ENCODE measurements at places on chromosomes 2 and 18.

DNA sequence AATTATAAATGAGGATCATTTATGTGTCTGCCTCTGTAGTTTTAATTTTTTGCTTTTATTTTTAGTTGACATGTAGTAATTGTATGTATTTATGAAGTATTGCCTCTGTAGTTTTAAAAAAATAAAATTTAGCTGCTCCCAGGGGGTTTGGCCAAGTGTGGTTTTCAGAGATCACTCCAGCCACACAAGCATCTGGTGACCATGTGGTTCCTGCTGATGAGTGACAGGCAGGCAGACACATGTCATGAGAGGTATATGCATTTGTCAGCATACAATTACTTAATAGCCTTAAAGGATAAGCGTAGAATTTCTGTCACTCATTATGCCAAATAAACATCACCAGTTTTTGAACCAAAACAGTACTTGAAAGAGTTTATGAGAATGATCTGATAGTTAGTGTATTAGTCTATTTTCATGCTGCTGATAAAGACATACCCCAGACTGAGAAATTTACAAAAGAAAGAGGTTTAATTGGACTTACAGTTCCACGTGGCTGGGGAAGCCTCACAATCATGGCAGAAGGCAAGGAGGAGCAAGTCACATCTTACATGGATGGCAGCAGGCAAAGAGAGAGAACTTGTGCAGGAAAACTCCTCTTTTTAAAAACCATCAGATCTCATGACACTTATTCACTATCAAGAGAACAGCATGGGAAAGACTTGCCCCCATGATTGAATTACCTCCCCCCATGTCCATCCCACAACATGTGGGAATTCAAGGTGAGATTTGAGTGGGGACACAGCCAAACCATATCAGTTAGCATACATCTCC is 29.6 kb downstream of the MREG start:
- no peak for DNase-seq

- DNase-seq, result no peak
These were observed 77.4 kb upstream of the GCFC2 start for GRCh38 chr2:75788154-75788553.

DNA sequence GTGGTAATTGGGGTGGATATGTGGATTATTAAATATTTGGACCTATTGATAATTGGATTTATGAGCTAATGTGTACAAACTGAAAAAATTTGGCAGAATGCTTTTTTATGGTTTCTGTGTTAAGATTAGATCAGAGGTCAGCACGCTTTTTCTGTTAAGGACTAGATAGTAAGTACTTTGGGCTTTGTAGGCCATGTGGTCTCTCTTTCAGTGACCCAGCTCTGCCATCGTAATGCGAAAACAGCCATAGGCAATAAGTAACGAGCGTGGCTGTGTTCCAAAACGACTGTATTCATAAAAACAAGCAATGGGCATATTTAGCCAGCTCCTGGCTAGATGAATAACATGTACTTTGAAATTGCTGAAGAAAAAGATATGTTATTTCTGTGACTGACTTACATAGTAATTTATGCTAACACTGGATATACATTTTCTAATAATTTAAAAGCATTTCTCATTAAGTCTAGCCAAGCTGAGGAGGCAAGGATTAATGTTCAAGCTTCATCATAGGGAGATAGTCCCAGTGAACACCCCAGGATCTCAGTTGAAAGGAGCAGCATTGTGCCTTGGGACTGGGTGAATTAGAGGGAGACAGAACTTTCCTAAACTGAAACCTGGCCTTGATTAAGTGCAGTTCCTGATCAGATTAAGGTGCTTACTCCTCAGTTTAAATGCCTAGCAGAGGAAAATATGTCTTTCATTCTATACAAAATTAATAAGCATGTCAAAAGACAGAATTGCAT is 20.0 kb downstream of the CCDC138 start:
- no peak for DNase-seq

- DNase-seq, result no peak
These were observed 76.2 kb upstream of the HDAC4 start for GRCh38 chr2:239476757-239477585.

DNA sequence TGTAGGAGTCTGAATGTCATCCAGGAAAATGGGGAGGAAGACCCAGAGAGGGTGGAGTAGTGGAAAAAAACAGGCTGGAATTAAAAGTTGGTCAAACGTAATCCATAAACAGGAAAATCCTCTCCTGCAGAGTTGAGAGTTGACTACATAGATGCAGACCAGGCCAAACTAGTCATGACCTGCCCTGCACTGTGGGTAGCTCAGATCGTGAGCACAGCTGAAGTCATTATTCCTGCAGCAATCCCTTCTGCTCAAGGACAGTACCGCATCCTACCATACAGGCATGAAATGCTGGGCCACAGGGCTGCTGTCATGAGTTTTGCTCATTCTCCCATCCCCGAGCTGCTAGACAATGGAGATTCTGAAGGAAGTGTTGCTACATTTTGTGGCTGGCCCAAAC is 352.2 kb downstream of the EN1 start:
- no peak for DNase-seq

DNA sequence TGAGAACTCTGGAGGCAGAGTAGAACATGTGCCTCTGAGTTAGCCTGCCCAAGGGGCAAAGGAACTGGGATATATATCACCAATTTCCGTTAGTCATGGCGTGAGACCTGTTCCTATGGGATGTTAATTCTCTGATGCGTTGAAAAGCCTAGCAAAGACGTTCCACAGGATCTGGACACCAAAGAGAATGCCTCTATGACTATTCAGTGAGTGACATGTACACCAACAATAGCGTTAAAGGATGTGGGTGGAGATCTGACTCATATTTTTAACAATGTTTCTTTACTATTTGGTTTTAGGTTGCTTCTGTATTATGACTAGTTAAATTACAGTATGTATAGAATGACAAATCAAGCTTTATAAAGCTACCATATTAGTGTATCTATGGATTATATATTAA is 320.9 kb upstream of the MC4R start:
- no peak for DNase-seq

DNA sequence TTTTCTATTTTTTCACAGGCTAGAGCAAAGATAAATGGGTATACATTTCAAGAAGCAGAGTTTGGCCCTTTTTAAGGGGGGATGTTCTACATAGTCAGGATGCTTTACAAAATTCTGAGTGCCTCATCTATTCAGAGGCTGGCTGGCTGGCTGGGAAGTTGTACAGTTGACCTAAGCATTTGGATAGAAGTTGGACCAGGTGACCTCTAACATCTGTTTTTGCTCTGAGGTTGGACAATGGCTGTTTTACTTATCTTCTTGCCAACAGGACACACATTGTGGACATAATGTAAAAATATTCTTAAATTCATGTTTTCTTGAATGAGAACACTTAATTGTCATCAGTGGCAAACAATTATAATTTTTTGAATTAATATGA is 205.4 kb downstream of the PTPRM start:
- DNase-seq, result no peak

DNA sequence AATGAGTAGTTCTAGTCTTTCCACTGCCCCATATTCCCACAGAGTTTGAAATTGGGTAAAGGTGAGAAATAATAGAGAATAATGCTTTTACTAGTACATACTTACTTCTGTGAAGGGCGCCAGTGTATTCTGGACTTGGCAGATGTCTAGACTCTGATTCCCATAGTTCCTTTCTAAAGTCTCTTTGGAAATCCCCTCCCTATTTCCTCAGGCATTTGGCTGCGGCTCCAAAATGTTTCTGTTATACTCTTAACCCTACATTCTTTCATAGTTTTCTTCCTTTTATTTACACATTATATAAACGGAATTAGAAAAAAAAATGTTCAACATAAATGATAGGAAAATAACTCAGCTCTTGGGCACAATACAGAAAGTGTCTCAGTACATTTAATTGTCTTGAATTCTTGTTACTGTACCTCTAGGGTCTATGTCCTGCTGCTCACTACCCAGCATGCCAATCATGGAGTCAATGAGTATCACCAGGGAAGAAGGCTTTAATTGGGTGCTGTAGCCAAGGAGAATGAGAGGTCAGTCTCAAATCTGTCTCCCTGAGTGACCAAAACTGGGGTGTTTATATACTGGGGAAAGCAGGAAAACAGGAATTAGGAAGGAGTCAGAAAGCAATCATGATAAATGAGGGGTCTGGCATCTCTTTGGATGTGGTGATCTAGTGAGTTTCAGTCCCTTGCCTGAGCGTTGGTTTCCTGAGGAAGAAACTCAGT is 147.8 kb upstream of the MMADHC start:
- no peak for DNase-seq

DNA sequence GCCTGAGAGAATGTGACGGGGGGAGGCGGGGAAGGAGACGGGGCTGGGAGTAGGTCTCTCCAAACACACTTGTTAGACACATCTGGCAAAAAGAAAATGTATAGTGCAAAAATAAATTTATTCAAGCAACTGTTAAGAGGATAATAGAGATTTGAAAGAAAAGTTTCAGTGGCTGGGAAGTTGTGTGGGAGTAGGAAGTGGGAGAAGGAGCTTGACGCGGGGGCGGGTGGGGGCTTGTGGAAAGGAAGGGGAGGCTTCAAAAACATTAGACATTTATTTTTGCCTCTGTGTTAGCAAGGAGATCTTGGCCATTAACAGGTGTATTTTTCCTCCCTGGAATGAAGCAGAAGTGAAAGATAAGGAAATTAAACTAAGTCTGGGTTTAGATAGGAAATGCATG is 90.3 kb downstream of the KLF7 start:
- DNase-seq, result no peak

GRCh38 chr18:8841781-8842485 is 136.6 kb downstream of the MTCL1 start:
- DNase-seq, result no peak

- DNase-seq, result no peak
These were observed 87.0 kb downstream of the WDR7 start for GRCh38 chr18:56738184-56738583.

GRCh38 chr2:105768961-105769452 is 24.3 kb downstream of the NCK2 start:
- no peak for DNase-seq

All from amniotic stem cell (primary cell).